ENCODE measurements at places on chromosomes 7 and 10.

DNA sequence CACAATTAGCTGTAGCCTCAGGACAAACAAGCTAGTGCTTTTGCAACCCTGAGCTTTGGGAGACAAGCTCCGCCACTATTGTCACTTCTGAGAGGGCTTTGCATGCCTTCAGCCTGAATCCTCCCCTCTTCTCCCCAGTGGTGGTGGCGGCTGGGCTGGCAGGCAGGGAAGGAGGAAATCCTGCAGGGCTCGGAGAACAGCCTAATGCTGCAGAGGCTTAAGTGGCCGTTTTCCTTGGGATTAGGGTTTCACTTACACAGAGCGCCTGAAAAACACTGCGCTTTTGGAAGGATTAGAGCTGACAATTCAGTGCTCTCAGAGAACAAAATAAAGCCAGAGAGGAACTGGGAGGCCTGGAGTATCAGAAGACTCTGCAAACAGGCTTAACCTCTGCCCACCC lies 71.3 kb downstream of the PAX2 start:
- DNase-seq: no peak

GRCh38 chr10:43230101-43230908 lies 36.6 kb downstream of the RASGEF1A start:
- no peak for DNase-seq

GRCh38 chr10:123472606-123473005 lies 193.5 kb upstream of the GPR26 start:
- DNase-seq: no peak

- DNase-seq: no peak
These were observed 1633.3 kb upstream of the LRRTM3 start for GRCh38 chr10:65292551-65292950.

DNA sequence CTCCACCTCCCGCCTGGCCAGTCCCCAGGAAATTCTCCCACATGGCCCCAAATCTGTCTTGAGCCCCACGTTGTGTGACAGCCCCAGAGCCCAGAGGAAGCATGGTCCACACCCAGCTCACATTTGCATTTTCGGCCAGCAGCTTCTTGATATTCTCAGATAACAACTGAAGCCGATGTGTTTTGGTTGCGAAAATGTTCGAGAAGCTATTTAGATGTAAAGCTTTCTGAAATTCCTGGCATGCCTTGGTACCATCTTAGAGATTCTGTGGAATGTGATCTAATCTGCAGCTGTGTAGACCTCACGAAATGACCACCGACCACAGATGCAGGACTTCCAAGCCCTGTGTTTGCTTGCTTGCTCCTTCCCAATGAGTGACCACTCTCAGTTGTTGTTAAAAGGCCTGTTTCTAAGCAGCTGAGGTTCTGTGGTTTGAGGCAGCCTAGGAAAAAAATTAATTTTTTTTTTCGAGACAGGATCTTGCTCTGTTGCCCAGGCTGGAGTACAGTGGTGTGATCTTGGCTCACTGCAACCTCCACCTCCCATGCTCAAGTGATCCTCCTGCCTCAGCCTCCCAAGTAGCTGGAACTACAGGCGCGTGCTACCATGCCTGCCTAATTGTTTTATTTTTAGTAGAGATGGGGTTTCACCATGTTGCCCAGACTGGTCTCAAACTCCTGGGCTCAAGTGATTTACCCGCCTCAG lies 8.8 kb downstream of the SLC4A2 start:
- no peak for DNase-seq

DNA sequence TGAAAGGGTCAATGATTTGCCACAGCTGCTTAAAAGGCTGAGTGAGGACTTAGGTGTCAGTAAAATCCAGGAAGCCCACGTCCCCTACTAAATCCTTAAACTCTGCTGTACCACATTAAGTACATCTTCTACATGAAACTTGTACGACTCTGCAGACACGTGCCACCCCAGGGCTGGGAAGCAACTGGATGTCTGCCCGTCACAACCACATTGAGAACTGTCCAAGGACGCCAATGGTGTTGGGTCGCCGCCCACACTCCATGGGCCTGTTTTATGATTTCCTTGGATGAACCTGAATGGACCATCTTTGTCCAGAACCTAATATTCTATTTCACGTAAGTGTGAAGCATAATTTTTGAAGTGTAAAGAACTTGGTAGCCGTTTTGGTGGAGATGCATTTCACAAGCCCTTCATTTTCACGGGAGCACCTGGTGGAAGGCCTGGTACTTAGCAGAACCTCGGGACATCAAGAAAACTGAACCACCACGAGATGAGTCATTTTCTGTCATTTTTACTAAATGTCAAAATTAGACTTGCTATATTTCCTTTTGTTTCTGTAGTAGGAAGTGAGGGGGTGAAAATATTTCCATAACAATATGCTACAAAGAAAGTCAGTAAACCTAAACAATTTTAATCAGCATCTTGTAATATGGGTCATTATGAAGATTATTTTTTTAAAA lies 134.9 kb downstream of the SFMBT2 start:
- DNase-seq: no peak

All from T-helper 9 cell (primary cell).